ENCODE measurements at places on chromosomes 13 and 19.

- DNase-seq: no peak
These were observed 1.5 kb downstream of the CEBPA start for GRCh38 chr19:33300894-33301143.

DNA sequence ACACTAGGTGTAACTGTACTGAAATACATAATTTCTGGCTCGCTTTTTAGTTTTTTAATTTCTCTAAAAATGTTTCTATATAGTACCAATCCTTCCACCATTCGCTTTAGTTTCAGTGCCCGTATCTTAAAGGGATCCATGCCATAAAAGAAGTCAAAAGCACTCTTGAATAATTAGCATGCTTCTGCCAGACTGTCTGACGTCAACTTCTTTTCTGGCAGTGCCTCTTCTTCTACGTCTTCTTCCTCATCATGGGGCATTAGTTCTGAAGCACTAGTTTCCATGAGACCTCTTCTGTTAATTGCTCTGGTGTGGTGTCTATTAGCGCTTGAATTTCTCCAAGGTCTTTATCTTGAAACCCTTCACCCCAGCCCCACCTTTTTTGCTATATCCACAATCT is 93.8 kb upstream of the DOCK9 start:
- no peak for DNase-seq

DNA sequence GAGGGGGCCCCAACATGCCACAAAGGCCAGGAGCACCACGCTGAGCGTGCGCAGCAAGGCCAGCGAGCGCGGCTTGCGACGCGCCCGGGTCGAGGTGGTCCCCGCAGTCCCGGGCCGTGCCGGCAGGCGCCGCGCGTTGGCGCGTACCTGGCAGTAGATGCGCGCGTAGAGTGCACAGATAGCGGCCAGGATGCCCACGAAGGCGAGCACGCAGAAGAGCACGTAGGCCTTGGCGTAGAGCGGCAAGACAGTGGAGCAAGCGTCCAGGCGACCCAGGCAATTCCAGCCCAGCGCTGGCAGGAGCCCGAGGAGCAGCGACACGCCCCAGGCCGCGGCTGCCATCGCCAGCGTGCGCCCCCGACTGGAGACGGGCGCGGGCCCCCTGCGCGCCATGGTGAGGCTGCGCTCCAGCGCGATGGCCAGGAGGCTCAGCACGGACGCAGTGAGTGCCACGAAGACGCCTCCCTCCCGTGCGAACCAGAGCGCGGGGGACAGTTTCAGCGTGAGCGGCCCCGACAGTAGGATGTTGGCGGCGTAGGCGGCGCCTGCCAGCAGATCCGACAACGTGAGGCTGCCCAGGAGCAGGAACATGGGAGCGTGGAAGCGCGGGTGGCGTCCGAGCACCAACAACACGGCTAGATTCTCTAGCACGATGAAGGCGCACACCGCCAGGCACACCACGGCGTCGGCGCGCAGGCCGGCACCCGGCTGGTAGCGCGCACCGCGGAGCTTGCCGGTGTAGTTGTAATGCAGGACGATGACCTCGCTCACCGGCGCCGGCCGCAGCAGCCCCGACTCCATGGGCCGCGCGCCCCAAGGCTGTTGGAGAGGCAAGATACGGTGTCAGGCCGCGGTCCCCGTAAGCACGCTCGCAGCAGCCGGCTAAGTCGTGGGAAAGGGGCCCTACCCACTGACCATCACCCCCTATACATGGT is 2.8 kb downstream of the S1PR5 start:
- peak; percentile 25 for DNase-seq

DNA sequence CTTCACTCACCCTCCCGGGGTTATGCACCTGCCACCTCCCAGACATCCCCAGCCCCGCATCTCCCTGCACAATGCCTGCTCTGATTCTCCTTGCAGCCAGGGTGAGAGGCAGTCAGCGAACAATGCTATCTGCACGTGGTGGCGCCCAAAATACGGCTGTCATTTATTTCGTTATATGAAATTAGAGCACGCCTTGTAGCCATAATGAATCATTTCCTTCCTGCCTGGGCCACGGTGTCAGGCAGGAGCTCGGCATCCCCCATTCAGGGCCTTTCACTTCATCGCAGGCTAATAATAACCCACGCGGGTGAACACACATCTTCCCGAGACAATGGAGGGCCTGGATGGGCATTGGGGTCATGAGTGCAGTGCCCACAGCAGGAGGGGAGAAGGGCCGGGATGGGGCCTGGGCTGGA is 143.8 kb upstream of the ZNF507 start:
- no peak for DNase-seq

DNA sequence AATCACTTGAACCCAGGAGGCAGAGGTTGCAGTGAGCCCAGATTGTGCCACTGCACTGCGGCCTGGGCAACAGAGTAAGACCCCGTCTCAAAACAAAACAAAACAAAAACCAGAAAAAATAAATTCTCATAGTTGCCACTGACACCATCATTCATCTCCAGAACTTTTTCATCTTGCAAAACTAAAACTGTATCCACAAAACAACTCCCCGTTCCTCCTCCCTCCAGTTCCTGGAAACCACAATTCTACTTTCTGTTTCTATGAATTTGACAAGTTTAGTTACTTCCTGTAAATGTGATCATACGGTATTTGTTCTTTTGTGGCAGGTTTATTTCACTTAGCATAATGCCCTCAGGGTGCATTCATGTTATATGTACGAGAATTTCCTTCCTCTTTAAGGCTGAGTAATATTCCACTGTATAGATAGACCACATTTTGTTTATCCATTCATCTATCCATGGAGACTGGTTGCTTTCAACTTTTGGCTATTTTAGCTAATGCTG is 13.2 kb upstream of the ADGRE5 start:
- DNase-seq: no peak

DNA sequence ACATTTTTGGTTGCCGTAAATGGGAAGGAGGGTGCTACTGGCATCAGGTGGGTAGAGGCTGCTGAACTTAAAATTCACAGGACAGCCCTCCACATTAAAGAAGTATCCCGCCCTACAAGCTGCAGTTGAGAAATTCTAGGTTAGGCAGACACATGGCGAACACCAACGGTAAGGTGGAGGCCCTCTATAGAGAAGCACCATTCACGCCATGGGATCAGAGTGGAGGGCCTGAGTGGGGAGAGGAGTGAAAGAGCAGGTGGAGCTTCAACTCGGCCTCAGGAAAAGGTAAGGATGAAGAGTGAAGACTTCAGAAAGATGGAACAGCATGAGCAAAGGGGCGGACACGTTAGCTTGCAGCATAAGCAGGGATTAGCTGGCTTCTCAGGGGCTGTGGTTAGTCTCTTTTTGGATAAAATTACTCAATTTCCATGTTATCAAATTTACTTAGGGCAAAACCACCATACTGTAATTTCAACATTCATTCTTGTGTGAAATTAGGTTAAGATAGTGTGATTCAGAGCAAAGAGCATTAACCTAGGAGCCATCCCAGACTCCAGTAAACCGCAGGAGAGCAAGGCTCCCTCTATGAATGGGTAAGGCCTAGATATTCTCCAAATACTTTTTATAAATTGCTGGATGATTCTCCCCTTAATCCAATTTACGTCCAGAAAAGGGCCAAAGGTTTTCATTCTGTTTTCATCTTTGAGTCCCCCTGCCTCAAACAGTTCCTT is 1.2 kb downstream of the EEF1AKMT1 start:
- DNase-seq: no peak

DNA sequence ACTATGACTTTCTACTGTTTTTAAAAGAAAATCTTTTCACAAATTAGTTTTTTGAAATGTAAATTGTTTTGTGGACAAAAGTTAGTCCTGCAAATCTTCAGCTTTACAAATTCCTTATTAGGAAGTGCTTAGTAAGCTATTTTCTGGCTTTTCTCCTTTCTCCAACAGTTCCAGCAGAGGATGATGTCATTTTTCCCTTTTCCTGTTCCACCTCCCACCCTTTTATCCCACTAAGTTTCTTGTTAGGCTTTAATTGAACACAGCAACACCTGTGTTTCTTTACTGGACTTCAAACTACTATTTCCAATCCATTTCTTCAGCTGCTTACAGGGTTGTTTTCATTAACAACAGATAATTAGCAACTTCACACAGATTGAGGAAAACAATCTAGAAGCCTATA is 389.2 kb downstream of the NDFIP2 start:
- DNase-seq: no peak

GRCh38 chr13:30486230-30487074 is 20.7 kb upstream of the HMGB1 start:
- DNase-seq: no peak

DNA sequence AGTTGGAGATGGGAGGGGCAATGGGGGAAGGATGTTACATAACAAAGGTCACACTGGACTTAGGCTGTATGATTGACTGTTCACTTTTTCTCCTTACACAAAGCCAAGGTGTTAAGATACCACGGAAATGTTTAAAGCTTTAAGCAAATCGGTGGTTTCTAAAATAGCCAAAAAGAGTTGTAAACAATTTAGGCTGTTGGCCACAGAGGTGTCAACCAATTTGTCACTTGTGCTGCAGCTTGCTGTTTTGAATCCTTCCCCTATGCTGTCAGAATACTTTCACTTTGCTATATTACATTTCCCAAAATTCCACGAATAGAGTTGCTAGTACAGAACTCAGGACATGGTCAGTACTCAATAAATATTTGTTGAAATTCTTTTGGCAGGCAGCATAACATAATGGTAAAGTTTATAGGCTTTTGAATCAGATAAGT is 149.3 kb downstream of the VWA8 start:
- DNase-seq: no peak
